ENCODE measurements at places on chromosomes 3 and 15.

DNA sequence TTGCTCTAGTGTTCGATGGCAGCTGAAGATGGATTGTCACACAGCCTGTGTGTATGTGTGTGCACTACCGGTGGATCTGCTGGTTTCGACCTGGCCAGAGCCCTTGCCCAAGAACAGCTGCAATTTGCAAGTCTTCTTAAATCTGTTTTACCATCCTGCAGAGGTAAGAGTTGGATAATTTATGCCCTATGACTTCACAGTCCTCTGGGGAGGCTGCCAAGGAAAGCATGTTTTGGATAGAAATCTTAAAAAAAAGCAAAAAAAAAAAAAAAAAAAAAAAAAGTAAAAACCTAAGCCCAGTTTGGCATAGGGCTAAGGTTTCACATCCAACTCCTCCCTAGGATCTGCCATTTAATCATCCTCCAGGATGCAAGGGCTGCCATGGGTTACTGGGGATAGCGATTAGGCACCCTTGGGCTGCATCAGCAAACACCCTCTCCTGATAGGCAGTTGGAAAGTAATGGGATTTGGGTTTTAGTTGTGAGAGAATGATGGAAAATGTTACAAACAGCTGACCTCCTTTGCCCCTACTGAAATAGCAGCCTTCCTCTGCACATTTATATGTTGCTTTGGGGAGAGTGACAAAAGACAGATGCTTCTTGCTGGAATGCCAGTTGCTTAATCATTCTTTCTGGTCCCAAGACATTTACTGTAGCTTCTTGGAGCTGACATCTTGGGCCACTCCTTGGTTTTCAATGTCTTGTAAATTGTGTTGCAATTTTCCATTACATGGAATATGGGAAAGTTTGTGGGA lies 35.4 kb downstream of the CD200R1L start:
- DNase-seq = no peak

- DNase-seq = no peak
Measured at GRCh38 chr15:62760538-62760937, 282.0 kb upstream of the TPM1 start.

- DNase-seq = no peak
Measured at GRCh38 chr3:143138953-143139352, 19.4 kb downstream of the CHST2 start.

DNA sequence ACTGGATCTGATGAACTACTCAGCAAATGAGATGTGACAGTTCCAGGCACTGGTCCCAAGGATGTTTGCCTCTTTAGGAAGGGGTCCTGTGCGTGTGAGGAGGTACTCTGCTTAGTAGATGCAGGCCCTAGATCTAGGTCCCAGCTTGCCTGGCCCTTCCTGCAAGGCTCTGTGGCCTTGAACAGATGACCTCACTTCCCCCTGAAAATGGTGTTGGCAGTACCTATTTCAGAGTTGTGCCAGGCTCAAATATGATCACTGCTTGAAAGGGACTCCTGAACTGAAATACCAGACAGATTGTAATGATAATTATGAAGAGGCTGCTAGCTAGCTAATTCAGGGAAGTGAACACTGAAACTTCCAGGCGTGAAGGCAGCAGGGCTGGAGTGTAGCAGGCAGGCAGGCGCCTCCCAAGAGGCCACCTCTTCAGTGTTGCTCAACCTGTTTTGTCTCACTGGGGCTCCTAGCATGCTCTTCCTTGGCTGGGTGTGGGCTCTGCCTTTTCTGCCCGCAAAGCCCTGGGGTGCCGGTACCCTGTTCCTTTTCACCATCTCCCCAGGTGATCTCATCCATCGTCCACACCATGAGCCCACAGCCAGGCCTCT lies 24.1 kb upstream of the CPNE9 start:
- no peak for DNase-seq

DNA sequence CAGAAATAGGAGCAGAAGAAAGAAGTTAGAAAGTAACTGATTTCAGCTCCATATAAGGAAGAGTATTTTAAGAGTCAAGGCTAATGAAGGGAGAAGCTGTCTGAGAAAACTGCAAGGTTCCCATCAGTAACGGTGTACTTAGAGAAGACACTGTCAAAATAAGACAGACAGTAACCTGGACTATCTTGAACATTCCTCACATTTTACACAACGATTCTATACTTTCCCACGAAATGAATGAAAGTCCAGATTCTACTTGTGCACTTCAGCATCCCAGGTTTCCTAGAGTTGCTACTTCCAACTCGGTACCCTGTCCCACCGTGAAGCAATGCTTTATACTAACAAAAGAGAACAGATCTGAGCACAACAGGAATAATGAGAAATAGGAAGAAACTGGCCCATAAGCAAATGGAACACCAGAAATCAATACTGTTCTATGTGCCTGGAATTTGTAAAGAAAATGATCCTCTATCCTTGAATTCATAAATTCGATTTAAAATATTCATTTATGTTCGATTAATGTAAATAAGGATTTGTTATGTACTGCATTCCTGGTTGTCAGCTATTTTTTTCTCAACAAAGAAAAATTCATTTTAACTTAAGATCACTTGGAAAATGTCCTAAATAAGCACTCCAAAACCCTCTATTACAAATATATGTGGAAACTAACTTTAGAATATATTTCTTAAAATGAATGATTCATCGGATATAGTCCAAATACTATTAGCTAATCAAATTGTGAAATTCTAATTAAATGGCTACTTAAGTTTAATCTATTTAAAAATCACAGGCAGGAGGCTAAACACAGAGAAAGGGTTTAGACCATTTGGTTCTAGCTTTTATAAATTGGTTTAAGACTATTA lies 1.5 kb downstream of the C3orf70 start:
- no peak for DNase-seq

DNA sequence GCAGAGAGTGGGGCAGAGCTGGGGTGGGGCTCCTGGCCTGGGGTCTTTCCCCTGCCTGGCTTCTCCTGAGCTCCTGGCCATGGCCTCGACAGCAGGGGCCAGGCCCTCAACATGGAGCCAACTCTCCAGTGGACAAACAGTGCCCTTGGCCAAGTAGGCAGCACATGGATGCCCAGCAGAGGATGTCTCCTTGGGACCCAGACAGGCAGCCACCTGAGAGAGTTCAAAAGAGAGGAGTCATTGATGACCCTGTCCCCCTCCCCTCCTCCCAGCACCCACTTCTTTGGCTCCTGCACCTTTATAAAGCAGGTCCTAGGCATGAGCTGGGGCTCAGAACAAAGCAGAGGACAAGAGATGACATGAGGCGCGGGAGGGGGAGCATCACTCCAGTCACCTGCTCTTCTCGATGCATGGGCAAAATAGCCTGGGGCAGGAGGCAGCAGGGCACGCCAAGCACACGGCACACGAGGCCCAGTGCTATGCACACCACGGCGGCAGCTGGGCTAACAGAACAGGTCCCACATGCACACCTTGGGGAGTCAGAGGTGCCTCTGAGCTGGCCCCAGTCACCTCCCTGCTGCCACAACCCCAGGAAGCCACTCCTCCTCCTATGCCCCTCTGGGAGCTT lies 27.4 kb downstream of the SHISA5 start:
- DNase-seq = no peak

GRCh38 chr3:62665627-62666437 lies 209.4 kb downstream of the CADPS start:
- no peak for DNase-seq

GRCh38 chr15:41928637-41929620 lies 35.1 kb upstream of the SPTBN5 start:
- no peak for DNase-seq

DNA sequence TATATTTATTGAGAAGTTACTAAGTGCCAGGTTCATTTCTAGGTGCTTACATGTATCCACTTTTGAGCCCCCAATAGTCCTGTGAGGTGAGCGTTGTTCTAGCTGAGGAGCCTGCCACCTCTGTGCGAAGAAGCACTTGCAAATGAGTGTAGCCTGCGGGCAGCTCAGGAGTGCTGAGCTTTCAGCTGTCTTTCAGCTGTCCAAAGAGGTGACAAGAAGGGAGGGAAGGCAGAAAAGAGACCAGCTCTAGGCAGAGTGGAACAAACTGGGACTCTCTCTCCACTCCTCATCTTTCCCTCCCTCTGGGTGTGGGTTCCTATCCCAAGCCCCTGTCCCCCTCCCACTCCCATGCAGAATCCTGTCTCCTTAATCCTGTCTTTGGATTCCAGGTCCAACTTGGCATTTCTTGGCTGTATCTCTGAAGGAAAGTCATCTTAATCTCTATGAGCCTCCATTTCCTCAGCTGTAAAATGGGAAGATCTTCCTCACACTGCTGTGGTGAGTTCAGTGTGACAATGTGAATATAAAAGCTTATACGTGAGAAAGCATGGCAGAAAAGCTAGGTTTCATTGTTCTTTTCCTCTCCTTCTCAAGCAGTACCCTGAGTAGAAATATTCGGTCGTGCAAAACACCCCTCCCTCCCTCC lies 6.7 kb upstream of the SRP14 start:
- DNase-seq = no peak

GRCh38 chr3:141915766-141916165 lies 39.3 kb downstream of the ATP1B3 start:
- DNase-seq = no peak

- DNase-seq = no peak
Measured at GRCh38 chr3:161647936-161648470, 151.4 kb downstream of the OTOL1 start.

- no peak for DNase-seq
Measured at GRCh38 chr3:130648293-130648692, 98.3 kb downstream of the PIK3R4 start.

GRCh38 chr3:50095352-50095998 lies 6.8 kb downstream of the RBM5 start:
- DNase-seq = no peak

DNA sequence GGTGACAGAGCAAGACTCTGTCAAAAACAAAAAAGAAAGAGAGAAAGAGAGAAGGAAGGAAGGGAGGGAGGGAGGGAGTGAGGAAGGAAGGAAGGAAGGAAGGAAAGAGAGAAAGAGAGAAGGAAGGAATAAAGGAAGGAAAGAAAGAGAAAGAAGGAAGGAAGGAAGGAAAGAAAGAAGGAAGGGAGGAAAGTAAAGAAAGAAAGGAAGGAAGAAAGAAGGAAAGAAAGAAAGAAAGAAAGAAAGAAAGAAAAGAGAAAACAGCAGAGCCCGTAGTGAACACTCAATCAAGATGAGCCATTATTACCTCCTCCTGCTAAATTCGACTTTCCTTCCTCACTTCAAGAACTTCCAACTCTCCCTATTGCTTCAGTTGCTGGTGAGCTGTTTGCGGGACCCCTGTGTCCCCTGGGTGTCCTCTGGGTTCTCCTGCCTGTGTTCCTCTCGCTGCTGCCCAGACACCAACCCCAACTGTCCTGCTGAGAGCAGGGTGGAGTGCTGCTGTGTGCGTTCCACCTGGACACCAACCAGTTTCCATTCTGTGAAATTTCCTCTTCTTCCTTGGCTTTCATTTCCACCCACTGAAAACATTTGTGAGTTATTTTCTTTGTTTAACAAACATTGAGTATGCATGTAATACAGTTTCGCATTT lies 266.4 kb downstream of the FAM43A start:
- no peak for DNase-seq

GRCh38 chr3:20375302-20375701 lies 189.3 kb upstream of the SGO1 start:
- DNase-seq = no peak

GRCh38 chr3:147669077-147669476 lies 259.9 kb downstream of the ZIC1 start:
- DNase-seq = no peak

GRCh38 chr15:29652595-29652994 lies 169.7 kb downstream of the TJP1 start:
- DNase-seq = no peak

GRCh38 chr15:40183636-40184463 lies 23.0 kb downstream of the BUB1B start:
- no peak for DNase-seq

DNA sequence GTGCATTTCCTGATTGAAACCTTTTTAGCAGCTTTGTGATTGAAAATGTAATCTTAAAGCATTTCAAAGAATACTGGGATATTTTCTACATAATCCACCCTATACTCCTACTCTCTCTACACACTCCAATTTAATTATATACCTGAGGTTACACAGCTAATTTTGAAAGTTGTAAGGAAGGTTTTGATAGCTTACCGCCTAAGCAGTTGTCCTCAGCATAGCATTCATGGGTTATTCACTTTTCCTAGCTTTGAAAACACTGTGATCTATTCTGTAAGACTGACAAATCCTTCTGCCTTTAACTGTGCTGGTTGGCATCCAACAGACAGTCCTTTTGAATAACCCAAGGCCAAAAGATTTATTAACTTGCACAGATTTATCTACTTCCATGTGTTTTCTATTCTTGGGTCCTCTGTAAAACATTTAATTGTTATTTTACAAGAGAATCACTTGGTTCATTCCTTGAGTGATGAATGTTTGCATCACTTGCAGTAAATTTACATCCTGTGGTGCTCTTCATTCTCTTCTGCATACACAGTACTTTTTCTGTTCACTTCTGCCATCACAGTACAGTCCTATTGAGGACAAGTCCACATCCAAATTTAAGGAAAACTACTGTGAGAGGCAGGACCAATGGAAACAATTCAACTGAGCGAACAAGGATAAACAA lies 44.8 kb downstream of the SERPINI1 start:
- DNase-seq = no peak

- DNase-seq = no peak
Measured at GRCh38 chr3:185940951-185941350, 3.1 kb upstream of the TRA2B start.

GRCh38 chr3:183494341-183494740 lies 61.2 kb downstream of the KLHL6 start:
- no peak for DNase-seq

- no peak for DNase-seq
Measured at GRCh38 chr15:39180483-39180933, 400.4 kb upstream of the THBS1 start.

- no peak for DNase-seq
Measured at GRCh38 chr15:95105229-95105628, 873.9 kb downstream of the MCTP2 start.

DNA sequence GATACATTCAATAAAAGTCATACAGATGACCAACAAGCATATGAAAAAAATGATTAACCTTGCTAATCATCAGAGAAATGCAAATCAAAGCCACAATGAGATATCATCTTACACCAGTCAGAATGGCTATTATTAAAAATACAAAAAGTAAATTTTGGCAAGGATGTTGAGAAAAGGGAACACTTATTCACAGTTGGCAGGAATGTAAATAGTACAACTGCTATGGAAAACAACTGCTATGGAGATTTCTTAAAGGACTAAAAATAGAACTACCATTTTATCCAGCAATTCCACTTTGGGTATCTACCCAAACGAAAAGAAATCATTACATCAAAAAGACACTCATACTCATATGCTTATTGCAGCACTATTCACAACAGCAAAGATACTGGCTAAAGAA lies 1121.8 kb downstream of the TBL1XR1 start:
- no peak for DNase-seq

DNA sequence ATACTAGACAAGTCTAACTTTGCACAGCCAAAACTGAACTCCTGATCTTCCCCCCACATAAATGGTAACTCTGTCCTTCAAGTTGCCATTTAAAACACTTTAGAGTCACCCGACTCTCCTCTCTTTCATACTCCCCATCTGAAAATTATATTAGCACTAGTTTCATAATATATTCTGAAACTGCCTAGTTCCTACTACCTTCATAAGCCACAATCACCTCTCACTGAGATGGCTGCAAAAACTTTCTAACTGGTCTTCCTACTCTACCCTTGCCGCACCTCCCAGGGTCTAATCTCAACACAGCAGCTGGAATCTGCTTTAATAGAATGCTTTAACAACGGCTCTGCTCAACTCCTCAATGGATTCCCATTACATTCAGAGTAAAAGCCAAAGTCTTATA lies 55.0 kb downstream of the GLB1 start:
- DNase-seq = no peak
